ENCODE measurements at places on chromosomes 13 and 19. TPM values are rescaled to one million over a fixed set of nuclear protein-coding genes. Genes with fewer than 3 reads are reported as not detected.

SOX21 gene
- not detected for total RNA-seq

PALM3 gene
- total RNA-seq = 9.3 TPM

VAV1 gene
- 17.3 TPM for total RNA-seq

ZNF888 gene
- total RNA-seq = 10.7 TPM

ZNF586 gene
- 11.7 TPM for total RNA-seq

SYNGR4 gene
- total RNA-seq = not detected

TBC1D17 gene
- total RNA-seq = 16.0 TPM

Data from K562 (cell line).